M059J (cell line): ENCODE measurements at places on chromosomes 4 and X. TPM values are rescaled to one million over a fixed set of nuclear protein-coding genes. Genes with fewer than 3 reads are reported as not detected.

DNA sequence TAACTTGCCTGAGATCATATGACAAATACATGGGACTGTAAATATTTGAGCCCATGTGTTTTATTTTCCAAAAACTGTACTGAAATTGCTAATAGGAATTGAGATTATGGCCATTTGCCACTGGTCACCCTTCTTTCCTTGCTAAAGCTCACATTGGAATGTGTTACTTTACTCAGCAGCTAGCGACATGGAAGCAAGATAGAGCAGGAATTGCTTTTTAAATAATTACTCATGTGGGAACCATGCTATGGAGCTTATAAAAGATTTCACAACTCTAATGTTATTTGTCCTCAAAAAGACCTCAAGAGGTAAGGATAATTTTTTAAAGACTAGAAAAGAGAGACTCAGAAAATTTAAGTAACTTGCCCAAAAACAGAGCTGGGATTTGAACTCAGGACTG is 48.8 kb upstream of the AFAP1 start:
- peak; percentile 48 for DNase-seq

DNA sequence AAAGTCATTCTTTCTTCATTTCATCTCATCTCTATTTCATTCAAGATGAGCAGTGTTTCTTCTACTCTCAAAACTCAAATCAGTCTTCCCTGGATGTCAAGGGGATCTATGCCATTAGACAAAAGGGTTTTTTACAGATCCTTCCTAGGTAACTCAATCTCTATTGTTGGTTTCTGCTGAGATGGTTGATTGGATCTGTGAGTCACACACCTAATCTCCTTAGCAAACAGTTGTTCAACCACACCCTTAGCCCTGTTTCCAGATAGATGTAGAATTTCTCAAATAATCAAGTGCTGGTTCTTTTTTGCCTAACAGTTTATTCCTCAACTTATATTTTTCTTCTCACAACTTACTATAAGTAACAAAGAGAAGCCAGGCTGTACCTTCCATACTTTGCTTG is 200.5 kb downstream of the KDR start:
- no peak for DNase-seq

DNA sequence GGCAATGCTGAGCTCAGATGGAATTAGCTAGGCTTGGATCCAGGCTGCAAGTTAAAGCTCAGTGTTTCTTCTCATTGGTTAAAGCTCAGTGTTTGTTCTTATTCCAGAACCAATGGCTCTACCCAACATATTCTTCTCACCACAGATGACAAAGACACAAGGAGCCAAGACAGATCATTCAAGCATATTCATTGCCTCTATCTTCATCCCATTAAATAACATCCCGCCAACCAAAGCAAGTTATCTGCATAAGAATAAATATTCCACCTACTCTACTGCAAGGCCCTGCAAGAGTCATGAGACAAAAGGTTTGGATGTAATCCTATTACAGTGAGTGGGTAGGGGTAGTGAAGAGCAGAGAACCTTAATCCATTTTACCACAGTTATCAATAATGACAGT is 766.5 kb downstream of the C4orf33 start:
- DNase-seq = no peak

DNA sequence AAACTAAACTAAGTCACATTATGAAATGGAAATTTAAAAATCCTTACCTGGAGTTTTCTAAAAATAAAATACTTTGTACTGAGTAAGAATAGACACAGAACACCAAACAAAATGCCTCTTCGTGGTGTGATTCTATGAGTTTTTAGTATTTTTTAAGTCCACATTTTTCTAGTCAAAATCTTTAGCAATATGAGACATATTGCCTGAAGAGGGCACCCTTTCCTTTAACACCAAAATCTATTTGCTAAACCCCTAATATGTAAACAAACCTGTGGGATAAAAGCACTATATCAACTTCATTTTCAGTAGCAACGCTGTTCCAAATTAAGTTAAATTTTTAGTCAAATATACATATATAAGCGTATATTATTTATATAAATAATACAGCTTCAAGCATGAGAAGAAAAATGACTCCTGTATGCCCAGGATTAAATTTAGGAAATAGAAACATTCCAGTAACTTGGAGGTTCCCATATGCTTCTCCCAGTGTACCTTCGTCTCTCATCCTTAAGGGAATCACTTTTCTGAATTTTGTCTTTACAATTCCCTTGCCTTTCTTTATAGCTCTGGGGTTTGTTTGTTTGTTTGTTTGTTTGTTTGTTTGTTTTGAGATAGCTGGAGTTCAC is 23.0 kb upstream of the PGM2 start:
- DNase-seq = peak; percentile 67

DNA sequence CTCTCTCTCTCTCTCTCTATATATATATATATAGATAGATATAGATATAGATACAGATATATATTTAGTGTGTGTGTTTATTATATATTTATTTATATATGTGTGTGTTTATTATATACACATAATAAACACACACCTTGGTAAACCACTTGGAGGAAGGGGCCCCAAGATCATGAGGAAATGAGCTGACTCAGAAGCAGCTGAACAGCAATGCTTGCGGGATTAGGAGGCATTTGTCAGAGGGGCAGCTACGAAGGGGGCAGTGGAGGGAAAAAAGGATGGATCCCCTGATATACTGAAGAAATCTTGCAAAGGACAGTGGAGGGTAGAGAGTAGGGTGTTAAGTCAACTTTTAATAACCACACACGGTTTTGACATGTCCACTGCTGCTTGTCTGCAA is 120.0 kb upstream of the SORBS2 start:
- no peak for DNase-seq

- DNase-seq = no peak
Observed at GRCh38 chr4:66059556-66059955, 389.3 kb upstream of the EPHA5 start.

DNA sequence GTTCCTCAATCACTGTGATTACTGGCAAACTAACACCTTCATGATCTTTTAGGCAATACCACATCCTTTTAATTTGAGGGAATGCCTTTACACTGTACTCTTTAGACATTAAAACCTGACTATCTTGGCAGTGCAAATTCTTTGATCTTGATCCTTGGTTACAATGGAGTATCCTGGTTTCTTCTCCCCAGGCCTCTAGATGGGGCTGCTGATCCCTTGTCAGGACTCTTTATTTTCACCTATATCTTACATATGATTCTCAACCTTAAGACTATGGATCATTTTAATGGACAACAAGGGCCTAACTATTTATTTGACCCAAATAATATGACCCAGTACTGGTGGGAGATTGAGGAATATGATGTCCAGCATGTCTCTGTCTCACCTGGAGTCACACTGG is 1005.5 kb upstream of the INTU start:
- DNase-seq = peak; percentile 18

DNA sequence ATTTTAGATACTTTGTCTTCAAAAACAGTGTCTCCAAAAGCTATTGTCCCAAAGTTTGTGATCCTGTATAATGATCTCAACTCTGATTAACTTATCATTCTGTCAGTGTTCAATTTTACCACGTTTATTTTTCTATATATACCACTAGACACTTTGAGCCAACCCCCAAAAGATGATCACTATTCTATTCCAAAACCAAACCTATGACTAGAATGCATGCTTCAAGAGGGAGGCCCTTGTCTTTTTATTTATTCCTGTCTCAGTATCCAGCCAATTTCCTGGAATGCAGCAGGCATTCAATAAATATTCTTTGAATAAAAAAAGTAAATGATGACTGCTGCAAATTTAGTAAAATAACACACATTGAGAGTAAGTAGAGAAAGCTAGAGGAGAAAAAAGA is 275.6 kb downstream of the LDB2 start:
- no peak for DNase-seq

GRCh38 chr4:83751336-83751949 is 215.5 kb downstream of the GPAT3 start:
- DNase-seq = peak; percentile 54

DNA sequence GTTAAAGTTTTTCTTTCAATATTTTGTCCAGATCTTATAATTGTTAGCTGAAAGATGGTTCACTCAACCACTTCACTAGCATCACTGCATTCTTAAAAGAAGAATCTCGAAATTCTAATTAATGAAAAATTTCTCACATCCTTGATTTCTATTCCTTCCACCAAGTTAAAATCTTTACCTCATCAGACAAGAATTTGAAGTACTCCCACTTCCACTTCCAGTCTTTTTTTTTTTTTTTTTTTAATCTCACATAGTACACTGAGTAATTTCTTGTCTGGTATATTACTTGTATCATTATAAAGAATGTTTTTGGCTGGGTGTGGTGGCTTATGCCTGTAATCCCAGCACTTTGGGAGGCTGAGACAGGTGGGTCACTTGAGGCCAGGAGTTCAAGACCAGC is 73.2 kb downstream of the FBXW7 start:
- DNase-seq = no peak

DNA sequence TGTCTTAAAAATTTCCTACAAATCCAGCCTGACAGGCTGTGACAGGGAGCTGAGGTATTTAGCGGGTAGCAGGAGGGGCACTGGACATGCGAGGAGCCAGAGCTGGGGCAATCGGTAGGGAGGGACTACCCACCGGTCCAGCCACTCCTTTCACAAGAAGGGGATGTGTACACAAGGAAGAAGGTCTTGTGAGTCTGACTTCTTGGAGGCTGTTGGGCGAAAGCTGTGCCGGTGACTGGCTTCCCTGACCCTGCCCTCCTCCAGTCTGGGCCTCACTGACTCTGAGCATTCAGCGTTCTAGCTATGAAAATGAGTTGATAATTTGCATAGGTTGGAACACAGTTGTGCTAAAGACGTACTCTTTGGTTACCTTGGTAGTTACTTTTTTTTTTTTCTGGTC is 12.7 kb upstream of the CXCL8 start:
- DNase-seq = no peak

- no peak for DNase-seq
Observed at GRCh38 chrX:41603596-41603995, 85.2 kb upstream of the GPR34 start.

GRCh38 chrX:154541896-154542722 is 4.5 kb downstream of the G6PD start:
- peak; percentile 98 for DNase-seq

GRCh38 chrX:46648660-46649059 is 75.1 kb downstream of the CHST7 start:
- DNase-seq = no peak

- DNase-seq = no peak
Observed at GRCh38 chr4:26434030-26434639, 56.1 kb downstream of the CCKAR start.

DNA sequence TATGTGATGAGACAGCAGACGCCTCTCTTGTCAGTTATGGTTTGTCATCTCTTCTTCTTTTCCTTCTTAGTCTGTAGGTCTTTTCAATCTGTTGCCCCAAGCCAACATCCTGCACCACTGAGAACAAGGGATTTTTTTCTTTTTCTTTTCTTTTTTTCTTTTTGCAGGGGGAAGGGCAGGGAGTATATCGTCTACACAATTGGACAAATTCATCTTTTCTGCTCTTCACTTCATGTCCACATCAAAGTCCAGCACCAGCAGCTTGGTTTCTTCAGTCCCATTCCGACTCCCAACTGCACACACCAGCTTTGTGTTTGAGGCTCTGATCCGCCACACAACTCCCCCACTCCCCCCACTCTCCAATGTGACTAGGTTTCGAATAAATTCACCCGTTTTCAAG is 213.2 kb downstream of the FBXW7 start:
- DNase-seq = no peak

DNA sequence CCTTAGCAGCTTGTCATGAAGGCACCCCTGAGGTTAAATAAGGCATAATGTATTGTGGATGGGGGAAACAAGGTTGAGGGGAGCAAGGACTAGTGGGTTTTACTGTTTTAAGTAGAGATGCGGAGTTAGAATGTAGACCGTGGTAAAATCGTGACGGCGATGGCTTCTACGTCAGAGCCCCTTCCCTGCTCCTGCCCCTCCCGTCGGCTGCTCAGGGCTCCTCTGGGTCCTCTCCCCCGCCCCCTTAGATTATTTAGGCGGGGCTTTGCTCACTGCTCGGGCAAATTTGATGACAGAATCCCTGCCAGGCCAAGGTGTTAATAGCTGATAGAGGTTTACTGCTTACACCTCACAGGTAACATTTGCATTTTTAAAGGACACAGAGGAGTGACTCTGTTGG is 2.3 kb downstream of the FRMPD3 start:
- no peak for DNase-seq

DNA sequence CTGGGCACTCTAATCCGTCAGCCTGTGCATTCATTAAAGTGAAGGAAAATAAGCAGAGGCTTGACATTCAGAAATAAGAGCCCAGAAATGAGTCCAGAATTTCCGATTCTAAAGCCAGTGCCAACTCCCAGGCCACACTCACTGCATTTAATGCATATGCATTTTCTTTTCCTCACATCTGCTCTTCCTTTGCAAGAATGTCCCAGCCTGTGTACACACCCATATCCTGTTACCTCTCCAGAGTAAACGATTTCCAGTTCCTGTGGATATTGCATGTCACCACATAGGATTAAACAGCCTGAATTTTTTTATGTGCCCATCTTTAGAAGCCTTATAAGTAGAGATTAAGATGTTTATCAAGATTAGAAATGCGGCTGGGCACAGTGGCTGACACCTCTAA is 27.5 kb downstream of the ARX start:
- no peak for DNase-seq

DNA sequence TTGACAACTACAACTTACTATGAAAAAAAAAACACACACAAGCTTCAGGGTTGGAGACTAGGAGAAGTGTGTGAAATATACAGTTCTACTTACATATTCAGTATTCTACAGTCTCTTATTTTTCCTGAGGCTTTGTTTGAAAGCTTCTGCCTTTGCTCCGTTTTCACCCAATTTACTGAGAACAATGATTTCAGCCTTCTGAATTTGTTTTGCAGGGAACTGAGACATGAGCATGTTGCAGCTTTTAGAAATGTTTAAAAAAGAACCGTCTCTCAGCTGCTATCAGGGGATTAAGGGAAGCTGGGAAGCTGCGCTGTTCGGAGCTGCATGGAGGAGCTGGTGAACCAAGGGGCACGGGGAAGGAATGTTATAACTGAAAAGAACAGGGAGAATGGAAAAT is 85.7 kb downstream of the QDPR start:
- DNase-seq = no peak

GRCh38 chrX:49175435-49176274 is 4.0 kb downstream of the PLP2 start:
- no peak for DNase-seq

GRCh38 chr4:22093126-22093525 is 144.6 kb upstream of the KCNIP4 start:
- DNase-seq = no peak

DNA sequence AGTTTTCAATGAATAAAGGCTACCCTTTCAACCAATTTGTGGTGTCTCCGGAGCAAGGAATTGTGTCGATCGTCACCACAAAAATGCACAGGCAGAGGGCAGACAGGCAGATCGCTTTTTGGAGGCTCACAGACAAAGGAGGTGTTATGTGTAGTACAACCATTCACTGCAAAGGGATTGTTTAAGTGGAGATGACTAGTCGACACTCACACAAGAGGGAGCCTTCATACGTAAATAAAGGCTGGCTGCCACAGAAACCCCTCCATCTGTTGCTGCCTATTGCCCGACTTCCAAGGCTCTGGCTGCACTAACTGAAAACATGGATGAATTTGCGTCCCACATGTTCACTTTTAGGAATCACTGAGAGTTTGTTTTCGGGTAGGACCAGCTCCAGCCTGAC is 281.1 kb downstream of the NKX6-1 start:
- no peak for DNase-seq

Gene USP11
- total RNA-seq = 39.2 and 55.6 TPM in 2 replicates

Gene AREG
- not detected in 2 replicates for total RNA-seq

Gene CLGN
- total RNA-seq = 3.8 and 7.4 TPM in 2 replicates

Gene LONRF3
- 5.6 and 8.7 TPM in 2 replicates for total RNA-seq

Gene POU4F2
- not detected in 2 replicates for total RNA-seq

Gene FHL1
- total RNA-seq = 828 and 1,058 TPM in 2 replicates

Gene NXF3
- 1.4 and 5.2 TPM in 2 replicates for total RNA-seq
